ENCODE measurements at places on chromosomes 6 and 20.

DNA sequence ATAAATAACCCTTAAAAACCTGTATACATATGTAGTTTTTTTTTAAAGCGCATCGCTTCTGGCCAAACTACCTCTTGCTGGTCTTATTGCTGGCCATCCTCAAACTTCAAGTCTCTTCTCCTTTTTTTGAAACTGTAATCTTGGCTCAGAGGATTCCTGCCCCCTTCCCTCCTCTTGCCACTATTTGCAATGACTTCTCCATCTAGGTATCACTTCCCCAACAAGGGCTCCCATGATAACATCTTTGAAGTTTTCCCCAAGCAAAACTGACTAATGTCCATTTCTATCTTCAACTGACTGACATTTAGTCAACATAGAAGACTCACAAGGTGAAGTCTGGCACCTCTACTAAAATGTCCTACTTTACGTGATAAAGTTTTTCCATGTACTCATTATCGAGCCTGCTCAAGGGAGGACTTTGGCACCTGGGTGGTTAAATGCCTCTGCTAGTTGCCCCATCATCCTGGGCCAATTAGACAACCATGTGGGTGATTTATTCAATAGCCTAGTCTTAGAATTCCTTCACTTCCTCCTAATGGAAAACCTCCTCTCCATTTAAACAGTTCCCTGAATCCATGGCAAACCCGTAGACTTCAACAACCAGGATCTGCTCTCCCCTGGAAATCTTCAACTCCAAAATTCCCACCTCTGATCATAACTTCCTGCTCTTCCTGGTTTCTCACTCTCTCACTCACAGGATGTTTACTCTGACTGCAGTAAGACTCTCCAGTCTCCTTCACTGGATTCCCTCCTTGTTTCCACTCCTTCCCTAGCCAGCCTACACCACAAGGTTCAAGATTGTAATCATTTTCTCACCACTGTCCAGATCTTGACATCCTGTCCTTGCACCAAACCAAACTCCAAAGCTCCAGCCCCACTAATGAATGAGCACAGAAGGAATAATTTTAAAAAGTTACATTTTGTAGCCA lies 9.4 kb upstream of the PLAGL1 start:
- DNase-seq: no peak

- DNase-seq: no peak
These were observed 21.6 kb downstream of the FKBP1A start for GRCh38 chr20:1371202-1371782.

DNA sequence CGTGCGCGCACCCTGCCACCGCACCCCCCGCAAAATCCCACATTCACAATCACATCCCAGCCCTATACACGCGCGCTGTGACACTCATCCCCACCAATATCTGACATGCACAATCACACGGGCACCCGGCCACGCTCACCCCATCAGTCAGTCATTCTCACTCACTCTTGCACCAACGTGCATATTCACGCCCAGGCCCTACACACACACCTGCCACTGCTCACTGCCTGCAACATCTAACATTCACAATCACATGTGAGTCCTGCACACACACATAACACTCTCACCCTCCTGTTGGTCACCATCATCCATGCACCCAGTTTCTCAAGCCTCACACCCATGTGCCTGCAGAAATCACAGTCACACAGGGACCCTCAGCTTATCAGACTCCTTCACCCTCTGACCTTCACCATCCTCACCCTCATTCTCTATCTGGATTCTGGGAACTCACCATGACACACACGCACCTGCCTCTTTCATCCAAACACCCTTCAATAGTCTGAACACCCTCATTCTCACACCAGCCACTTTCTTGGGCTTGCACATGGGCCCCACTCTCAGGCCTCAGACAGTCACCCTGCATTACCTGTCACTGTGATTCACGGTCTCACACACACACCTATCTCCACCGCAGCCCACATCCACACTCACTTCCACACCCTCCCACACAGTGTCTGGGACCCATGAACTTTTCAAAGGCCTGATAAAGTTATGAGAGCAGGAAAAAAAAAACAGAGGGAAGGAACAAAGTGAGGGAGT lies 748 bp upstream of the ATP9A start:
- no peak for DNase-seq

GRCh38 chr6:44731485-44732095 lies 344.1 kb downstream of the CDC5L start:
- DNase-seq: no peak

GRCh38 chr6:41462033-41462432 lies 84.1 kb upstream of the FOXP4 start:
- DNase-seq: no peak

DNA sequence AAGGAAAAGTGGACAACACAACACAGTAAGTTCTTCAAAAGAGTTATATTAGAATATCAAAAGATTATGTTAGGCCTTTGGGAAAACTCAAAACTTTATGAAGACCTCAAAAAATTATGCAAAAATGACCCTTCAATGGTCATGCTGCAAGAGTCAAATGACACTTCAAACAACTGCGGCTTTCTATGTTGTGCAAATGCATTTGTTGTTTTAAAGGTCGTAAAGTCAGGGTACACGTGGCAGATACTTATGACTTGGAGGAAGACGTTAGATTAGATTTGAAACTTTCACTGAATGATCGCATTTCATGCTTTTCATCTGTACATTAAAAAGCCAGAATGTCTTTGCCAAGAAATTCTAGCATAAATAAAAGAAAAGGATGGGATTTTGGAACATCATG lies 31.4 kb downstream of the BCAS1 start:
- no peak for DNase-seq

- DNase-seq: no peak
These were observed 123.9 kb downstream of the MAFB start for GRCh38 chr20:40565001-40565681.

DNA sequence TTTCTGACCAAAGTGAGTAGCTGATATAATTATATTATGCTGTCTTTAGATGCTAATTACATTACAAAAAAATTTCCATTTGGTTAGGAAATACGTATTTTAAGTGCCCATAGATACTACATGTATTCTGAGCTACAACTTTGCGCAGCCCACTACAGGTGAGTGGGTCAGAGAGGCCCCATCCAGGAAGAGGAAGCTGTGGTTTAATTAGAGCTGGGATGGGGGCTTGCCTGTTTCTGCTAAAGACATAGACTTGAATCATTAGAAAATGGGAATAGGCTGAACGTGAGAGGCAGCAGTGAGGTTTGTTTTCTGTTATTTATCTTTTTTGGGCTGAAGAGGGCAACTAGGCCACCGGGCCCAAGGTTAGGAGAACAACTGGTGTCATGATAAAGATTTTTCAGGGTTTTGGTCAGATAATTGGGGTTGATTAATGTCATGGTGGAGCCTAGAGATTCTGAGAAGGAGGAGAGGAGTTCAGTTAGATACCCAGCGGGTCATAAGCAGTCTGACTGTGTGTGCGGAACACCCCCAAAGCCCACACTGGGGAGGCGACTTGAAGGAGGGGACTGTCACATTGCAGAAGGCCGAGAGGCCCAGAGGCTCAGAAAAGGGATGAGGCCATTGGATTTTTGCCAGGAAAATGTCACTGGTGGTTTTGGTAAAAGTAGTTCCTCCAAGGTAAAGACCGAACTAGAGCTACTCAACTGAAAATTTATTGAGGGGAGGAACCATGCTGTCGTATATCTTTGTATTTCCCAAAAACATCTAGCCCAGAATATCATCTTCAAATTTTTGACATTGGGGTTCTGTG lies 14.5 kb upstream of the IRF4 start:
- no peak for DNase-seq

DNA sequence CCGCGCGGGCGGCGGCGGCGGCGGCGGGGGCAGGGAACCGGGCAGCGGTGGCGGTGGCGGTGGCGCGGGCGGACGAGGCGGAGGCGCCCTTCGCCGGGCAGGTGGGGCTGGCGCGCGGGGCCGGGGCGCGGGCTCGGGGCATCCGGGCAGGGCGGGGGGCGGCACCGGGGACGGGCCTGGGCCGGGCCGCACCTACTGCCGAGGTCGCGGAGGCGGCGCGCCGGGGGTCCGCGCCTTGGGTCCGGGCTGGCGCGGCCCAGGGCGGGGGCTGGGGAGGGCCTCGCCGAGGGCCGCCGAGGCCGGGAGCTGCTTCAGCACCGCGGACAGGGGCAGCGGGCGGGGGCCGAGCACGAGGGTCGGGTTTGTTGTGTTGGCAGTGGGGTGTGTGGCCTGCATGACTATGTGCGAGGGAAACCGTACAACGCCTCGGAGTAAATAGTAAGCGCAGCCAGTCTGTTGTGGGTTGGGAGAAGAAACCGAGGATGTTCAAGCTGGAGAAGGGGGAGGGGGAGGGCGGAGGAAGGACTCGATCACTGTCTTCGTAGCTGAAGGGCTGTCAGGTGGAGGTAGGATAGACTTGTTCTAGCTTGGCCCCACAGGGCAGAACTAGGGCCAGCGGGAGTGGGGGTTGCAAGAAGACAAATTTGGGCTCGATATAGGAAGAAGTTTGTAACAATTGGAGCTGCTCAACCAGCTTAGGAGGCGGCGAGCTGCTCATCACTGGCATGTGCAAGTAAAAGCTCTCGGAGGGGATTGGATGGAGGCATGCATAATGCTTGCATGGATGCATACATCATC lies 593 bp downstream of the MMP24 start:
- DNase-seq: no peak

DNA sequence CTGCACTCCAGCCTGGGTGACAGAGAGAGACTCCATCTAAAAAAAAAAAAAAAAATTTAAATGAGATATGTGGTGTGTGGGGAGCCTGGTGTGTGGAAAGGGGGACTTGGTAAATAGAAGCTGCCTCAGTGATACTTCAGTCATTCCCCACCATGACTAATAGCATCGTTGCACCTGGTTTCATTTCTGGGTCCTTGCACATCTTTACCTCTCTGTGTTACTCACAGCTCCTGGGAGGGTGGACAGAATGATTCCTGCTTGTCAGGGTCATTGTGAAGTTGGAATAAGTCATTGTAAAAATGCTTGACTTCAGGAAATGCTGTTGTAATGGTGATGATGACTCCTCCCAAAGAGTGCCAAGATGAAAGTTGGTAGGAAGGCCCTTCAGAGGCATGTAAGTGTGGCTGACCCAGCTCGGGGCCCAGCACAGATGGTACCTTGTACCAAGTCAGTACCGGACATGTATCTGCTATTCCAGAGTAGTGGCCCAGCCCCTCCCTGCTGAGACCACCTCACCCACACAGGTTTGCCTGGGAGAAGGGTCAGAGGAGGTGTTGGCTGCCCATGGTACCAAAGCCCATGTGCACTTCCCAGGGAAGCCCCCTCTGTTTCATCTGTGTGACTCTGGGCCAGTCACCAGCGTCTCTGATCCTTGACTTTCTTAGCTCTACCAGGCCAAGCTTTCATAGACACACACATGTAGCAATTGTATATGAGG lies 48.4 kb downstream of the PLAGL2 start:
- DNase-seq: no peak

Measured in NCI-H187 (cell line).